ENCODE measurements at places on chromosomes 4 and X.

- DNase-seq = no peak
Observed at GRCh38 chr4:177879851-177880250, 437.6 kb upstream of the AGA start.

- no peak for DNase-seq
Observed at GRCh38 chr4:59517007-59517406, 1683.1 kb upstream of the ADGRL3 start.

DNA sequence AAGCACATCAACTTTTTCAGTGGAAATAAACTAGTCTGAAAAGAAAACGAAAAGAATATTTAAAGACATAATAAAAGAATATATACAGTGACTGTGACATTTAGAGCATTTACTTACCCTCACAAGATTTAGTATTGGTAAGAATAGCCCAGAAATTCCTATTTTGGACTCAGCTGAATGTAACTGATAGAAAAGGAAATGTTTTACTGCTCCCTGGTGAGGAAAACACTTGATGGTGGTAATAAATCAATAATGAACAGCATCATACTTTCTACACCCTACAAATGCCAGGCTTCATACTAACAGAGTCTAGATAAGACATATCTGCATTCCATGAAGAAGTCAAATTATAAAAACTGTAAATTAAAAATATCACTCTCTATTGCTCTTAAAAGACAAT is 753.5 kb upstream of the PCDH10 start:
- DNase-seq = no peak

GRCh38 chrX:71251466-71251973 is 2.4 kb downstream of the ZMYM3 start:
- DNase-seq = no peak

DNA sequence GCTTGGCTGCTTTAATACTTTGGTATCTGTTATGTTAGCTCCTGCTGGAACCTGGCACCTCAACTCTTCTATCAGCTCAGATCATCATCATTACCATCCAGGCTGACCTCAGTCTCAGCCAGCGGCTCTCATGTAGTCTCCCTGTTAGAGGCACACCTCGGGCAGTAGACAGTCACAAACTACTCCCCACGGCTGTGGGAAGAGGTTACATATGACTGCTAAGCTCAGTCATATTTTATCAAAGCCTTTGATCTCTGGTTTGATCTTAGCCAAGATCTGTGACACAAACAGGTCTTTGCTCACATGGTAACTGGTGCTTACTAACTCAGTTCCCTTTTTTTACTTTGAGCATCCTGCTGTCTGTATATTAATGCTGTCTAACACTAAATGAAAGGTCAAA is 384.9 kb downstream of the CENPC start:
- DNase-seq = no peak

- no peak for DNase-seq
Observed at GRCh38 chrX:42422961-42423360, 355.0 kb downstream of the PPP1R2C start.

GRCh38 chr4:8876982-8877779 is 5.5 kb upstream of the HMX1 start:
- no peak for DNase-seq

DNA sequence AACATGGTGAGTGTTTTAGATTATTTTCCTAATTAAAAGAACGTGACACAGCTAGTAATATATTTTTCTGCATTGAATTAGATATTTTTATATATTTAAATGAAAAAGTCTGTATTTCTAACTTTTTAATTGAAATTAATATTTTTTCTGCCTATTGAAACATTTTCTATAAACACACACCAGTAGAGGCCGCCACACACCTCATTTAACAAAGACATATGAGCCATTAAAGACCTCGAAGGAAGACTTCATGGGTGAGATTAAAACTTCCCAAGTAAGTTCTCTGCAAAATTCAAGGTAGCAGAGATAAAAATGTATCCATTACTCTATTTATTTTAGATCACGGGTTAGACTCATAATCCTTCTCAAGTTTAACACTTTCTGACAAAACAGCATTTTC is 8.3 kb downstream of the SLITRK2 start:
- no peak for DNase-seq

- no peak for DNase-seq
Observed at GRCh38 chr4:162461952-162462351, 298.2 kb upstream of the FSTL5 start.

GRCh38 chr4:163448540-163449203 is 24.9 kb downstream of the TKTL2 start:
- no peak for DNase-seq

DNA sequence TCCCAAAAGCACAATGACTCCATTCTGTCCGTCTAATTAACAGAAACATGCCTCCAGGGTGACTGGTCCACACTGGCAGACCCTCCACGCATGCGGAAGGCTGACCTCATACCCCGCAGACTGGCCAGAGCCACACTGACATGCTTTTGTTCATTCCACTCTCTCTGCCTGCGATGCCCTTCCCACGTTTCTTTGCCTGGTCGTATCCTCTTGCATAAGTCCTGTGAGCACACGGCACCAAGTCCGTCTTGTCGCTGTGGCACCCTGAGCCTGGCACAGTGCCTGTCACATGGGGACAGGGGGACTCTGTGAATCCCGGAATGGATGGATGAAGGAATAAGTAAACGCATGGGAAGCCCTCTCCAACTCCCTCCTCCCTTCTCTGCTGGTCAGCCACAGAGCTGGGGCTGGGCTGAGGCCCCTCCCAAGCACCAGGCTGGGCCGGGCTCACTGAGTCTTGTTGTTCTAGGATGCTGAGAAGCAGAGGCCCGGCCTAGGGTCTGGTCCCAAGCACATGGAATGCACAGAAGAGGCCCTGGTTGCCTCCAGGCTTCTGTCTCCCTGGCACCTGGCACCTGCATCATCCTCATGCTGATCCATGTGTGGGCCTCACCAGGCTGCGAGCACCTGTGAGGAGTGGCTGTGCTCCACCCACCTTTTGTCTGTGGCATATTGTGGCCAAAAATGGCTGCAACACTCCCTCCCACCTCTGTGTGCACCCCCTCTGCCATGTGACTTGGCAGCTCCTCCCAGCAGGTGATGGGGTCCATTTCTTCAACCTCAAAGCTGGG is 38.9 kb upstream of the C4orf50 start:
- no peak for DNase-seq

DNA sequence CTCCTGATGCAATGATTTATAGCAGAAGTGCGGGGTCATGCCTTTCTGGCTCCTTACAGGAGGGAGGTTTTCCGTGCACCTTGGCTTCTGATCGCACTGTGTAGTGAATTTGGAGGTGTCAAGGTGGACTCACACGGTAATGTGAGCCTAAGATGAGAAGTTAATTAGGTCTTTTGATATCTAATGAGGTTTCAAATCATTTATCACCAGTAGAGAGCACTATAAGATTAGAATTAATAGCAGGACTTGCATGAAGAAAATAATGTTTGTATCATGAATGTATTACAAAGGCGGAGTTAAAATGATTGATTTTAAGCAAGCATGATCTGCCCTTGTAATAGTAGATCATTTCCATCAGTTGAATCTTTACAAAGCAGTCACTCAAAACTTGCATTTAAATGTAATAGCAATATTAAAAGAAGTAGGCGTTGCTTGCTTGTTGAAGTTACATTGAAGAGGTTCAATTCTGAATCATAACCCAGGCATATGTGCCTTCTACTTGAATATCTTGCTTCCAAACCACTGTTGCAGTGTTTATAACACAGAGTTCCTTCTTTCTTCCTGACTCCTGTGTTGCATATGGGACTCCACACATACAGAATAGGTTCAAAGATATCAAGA is 152.1 kb downstream of the FMR1NB start:
- DNase-seq = no peak

GRCh38 chr4:42320822-42321388 is 76.4 kb upstream of the SHISA3 start:
- no peak for DNase-seq

- no peak for DNase-seq
Observed at GRCh38 chr4:104446431-104447278, 48.0 kb downstream of the CXXC4 start.

DNA sequence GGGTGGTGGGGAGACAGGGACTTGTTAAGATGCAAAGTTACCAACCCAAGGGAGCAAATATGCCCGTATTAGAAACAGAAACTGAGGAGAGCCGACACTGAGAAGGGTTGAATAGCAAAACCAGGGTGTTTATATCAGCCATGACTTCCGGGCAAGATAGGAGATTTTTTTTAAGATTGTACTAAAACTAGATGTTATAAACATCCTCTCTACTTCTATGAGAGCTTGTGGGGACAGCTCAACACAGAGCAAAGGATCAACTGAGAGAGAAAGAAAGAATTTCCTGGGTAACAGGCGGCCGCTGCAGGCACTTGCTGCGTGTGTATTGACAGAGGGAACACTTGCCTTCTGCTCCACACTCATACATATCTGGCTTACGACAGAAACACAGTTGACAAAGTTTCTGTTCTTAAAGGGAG is 49.1 kb upstream of the FBXW7 start:
- DNase-seq = no peak

DNA sequence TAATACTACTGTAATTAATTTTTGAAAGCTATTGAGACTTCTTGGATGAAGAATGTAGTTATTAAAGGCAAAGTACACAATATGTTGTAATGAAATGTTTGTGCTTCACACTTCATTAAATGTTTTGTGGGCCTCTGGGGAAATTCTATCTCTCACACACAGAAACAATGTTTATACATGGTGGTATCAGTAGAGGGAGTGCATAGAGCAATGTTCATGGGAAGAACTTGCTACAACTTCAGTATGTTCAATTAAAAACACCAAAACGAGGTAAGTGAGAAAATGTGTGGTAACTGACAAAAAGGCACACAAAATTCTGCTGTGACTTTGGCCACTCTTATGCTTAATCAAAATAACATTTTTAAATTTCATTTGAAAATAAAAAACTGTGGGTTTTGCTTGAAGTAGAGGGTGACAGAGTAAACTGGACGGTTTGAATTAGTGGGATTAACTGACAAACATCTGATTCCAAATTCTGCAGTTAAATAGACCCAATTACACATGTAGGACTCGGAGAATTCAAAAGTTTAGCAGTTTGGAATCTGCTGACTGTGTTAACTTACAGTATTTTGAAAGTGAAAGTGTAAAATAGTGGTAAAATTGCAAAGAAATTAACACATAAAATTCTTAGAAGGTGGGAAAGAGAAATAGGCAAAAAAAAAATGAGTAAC is 111.4 kb upstream of the TTC29 start:
- DNase-seq = no peak

DNA sequence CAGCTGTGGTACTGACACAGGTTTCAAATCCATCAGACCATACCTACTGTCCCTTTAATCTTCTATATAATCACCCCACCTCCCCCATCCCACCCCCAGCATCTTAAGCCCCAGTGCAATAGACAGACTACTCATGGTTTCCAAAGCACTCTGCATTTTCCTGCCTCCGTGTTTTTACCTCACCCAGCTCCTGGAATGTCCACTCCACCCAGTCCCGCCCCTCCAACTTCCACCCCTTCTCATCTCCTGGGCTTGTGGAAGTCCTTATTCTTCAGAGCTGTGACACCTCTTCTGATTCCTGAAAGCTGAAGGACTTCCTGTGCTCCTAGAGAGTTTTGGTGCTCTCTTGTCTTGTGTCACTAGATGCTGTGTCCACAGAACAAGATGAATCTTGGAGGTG is 94.3 kb downstream of the EFNB1 start:
- no peak for DNase-seq

- DNase-seq = no peak
Observed at GRCh38 chrX:110985470-110985869, 110.5 kb upstream of the PAK3 start.

DNA sequence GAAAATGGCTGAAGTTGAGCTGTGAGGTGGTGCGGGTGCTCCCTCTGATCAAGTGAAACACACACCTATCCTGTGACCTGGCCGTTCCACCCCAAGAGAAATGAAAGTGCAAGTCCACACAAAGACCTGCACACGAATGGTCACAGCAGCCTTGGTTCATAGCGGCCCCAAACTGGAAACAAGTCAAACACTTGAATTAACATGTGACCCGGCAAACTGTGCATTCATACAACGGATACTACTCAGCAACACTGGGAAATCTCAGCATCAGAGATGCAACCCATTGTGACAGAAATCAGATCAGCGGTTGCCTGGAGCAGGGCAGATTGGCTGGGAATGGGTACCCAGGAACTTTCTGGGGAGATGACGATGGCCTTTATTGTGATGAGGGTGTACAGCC is 7.6 kb downstream of the G6PD start:
- no peak for DNase-seq

DNA sequence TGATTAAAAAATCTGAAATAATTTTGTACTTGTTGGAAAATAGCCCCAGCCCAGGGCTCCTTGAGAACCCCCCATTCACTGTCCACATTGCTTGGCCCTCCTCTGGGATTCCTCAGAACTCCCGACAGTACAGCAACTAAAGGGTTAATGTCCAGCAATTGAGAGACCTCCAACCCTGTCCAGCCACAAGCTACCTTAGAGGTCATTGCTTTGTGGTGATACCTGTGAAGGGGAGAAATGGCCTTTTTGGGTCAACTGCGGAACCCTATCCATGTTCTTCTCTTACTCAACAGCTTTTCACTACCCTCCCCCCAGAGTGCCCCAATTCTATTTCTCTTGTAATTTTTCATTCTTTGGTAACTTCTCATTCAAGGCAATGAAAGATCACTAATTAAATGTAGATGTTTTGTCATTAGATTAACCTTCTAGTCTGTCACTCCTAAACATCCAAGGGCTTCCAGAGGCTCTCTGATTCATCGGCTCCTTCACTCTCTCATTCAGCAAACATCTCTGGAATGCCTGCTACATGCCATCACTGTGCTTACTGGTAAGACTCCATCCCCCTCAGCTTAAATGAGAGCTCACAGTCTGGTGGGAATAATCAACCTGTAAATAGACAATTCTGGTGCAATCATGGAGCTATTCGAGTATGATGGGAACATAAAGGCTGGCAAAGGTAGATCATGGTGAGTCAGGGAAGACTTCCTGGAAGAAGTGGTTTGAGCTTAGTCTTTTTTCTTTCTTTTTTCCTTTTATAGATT is 241.4 kb upstream of the PGRMC2 start:
- DNase-seq = peak; percentile 91

GRCh38 chr4:169618986-169619385 is 1.4 kb upstream of the CLCN3 start:
- no peak for DNase-seq

DNA sequence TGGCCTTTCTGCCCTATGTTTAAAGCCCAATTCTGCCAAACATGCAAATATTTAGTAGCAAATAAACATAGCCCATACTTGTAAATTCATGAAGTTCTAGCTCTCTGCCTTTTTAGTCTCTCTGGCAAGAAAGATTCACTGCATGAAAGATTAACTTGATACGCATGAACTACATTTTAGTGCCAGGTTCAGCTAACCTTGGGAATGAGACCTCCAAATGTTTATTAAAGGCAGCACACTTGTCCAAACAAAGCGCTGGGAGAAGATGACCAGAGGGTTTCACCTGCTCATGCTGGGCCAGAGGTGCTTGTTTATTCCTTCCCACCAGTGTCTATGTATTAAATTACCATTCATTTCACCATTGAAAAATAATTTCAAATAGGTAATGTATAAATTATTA is 44.5 kb upstream of the IL1RAPL1 start:
- DNase-seq = no peak

DNA sequence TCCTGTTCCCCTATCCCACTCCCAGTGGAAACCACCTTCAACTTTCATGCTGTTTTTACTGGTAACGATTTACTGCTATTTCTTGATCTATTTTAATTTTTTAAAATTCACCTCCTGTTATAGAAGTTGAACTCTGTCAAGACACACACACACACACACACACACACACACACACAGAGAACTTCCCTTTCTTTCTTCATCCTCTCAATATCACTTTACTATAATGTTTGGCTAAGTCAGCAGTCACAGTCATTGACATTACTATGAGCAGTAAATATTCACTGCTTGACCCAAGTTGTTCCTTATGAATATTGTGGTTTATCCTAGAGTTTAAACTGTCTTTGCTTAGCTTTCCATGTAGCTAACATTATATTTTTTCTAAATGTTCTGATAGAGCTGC is 24.0 kb upstream of the SGMS2 start:
- DNase-seq = no peak

Measured in AG04450 (cell line).